ENCODE measurements at places on chromosomes 13 and 19. TPM values are rescaled to one million over a fixed set of nuclear protein-coding genes. Genes with fewer than 3 reads are reported as not detected.

PALM3 gene
- 0.37 TPM for total RNA-seq

KIR2DL3 gene
- total RNA-seq, result not detected

PLPP2 gene
- total RNA-seq, result 8.0 TPM

ZNF528 gene
- 10.4 TPM for total RNA-seq

CLEC17A gene
- total RNA-seq, result not detected

FAM216B gene
- not detected for total RNA-seq

ATF5 gene
- 8.7 TPM for total RNA-seq

ZNF418 gene
- 1.9 TPM for total RNA-seq

PRR22 gene
- total RNA-seq, result 0.37 TPM

ACP7 gene
- total RNA-seq, result not detected

Data from cardiac ventricle fibroblast (primary cell).